ENCODE measurements at places on chromosomes 7 and 10.

GRCh38 chr7:2637505-2638223, 5.9 kb downstream of the TTYH3 start:
- DNase-seq: no peak

GRCh38 chr10:24201503-24202180, 7.3 kb upstream of the KIAA1217 start:
- DNase-seq: no peak

GRCh38 chr7:114627231-114627630, 212.6 kb downstream of the FOXP2 start:
- DNase-seq: no peak

GRCh38 chr7:135330088-135330487, 96.5 kb downstream of the STRA8 start:
- no peak for DNase-seq

GRCh38 chr7:159317294-159317693, 172.6 kb upstream of the VIPR2 start:
- DNase-seq: no peak

DNA sequence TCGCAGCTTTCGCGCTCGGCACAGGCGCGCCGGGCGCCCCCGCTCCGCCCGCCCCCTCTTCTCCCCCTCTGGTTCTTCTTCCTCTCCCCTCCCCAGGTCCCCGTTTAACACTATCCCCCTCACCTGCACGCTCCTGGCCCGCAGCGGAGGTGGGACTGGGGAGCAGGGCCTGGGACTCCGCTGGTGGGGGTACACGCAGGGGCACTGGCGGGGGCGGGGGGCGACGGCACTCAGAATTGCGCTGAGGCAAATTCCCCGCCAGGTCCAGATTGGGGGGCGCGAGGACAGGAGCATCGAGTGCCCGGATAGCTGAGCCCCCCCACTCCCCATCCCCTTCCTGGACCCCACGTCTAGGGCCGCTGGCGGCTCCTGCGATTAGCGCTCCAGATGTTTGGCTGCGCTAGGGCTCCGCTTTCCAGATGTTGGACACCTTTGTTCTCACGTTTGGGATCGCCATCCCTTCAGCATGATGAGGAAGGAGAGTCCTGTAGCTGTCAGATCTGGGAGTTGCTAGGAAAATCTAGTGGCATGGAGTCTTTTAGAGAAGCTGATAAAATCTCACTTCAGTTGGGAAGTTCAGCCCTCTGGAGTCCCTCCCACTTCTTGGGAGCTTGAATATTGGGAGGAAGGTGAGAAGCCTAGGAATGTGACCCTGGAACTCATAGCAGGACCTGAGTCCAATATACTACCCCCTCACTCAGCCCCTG, 31.4 kb upstream of the PAX2 start:
- no peak for DNase-seq

DNA sequence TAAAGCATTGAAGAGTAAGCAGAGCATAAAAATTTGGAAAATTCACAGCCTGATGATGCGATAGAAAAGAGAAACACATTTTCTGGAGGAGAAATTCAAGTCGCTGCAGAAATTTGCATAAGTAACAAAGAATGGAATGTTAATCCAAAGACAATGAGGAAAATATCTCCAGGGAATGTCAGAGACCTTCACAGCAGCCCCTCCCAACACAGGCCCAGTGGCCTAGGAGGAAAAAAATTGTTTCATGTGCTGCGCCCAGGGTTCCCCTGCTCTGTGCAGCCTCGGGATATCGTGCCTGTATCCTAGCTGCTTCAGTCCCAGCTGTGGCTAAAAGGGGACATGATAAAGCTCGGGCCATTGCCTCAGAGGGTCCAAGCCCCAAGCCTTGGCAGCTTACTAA, 206.8 kb downstream of the TPK1 start:
- no peak for DNase-seq

- DNase-seq: no peak
Measured at GRCh38 chr7:117652943-117653680, 173.3 kb downstream of the CFTR start.

DNA sequence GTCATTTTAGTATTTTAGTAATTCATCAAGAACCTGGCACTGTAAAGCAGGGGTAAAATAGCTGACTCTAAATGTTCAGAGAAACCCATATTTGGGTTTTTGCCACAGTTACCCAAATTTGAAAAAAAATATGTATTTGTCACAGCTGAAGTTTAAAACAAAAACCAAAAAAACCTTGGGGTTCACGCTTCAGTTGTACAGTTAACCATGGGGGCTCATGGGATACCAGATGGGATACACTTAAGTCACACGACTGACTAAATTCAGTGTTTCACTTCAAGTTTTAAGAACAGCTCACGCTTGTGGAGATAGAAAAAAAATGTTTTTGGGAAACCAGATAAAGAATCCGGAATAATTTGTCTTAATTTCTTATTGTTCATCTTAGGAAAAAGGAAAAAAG, 2.1 kb downstream of the ARL3 start:
- DNase-seq: no peak
